ENCODE measurements at places on chromosomes 3 and 15. TPM values are rescaled to one million over a fixed set of nuclear protein-coding genes. Genes with fewer than 3 reads are reported as not detected.

MRAS gene
- total RNA-seq: 68.1 TPM

PARP15 gene
- 2.3 TPM for total RNA-seq

RBP2 gene
- total RNA-seq: not detected

SPATA12 gene
- total RNA-seq: not detected

CLDN16 gene
- not detected for total RNA-seq

ERICH6 gene
- total RNA-seq: not detected

DNA sequence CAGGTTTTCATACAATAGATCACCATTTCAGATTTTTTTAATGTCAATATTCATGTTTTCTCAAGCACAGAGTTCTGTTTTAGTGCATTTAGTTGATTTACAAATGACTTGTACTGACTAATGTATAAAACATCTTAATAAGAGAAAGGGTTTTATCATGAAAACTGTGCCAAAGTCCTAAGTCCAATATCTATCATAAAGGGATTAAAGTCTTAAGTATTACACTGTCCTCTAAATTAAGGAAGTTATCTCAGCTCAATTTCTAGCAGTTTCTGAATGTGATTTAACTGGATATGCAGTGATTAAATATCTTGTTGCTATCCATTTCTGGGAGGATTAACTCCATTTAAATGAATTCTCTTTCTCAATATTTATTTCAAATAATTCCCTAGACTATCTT is 381.1 kb upstream of the CNTN4 start:
- no peak overlapping the region for H3K27ac ChIP-seq
- no peaks in the 10 kb centered on the region for H3K36me3 ChIP-seq
- H3K27me3 ChIP-seq: no peaks in the 10 kb centered on the region
- DNase-seq: no peak
- no peak overlapping the region for H3K4me3 ChIP-seq

GRCh38 chr15:68224108-68224507 is 5.4 kb downstream of the CLN6 start:
- H3K36me3 ChIP-seq: no peaks in the 10 kb centered on the region
- no peaks in the 10 kb centered on the region for H3K27me3 ChIP-seq
- no peak overlapping the region for H3K27ac ChIP-seq
- no peaks in the 10 kb centered on the region for H3K4me1 ChIP-seq
- H3K4me3 ChIP-seq: no peak overlapping the region
- no peak for DNase-seq

GRCh38 chr3:63642488-63642887 is 10.0 kb upstream of the SNTN start:
- H3K36me3 ChIP-seq: no peaks in the 10 kb centered on the region
- DNase-seq: no peak
- H3K4me1 ChIP-seq: no peaks in the 10 kb centered on the region
- no peak overlapping the region for H3K4me3 ChIP-seq
- no peaks in the 10 kb centered on the region for H3K27me3 ChIP-seq

DNA sequence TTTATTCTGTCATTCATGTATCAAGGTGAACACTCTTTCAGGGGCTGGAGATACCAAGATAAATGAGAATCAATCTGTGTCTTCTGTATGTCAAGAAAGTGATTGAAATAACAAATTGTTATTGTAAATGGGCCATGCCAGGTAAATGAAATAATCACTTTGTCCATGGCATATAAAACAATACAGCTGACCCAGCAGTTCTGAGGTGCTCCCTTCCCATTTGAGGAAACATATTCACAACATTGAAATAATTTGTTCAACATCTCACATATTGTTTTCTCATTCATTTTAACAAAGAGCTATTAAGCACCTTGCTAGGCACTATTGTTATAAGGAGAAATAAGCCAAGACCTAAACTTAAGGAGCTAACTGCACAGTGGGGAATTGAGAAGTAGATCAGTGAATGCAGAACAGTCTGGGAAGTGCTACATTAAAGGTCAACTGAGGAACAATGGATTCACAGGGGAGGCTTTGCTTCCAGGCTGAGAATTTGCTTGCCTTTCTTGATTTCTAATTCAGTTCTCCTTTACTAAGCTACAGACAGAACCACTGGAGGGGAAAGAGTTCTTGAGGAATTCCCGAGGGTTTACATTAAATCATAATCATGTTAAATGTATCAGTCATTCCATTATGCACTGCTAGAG is 806.3 kb upstream of the ARPP21 start:
- no peaks in the 10 kb centered on the region for H3K4me1 ChIP-seq
- no peaks in the 10 kb centered on the region for H3K27me3 ChIP-seq
- no peak overlapping the region for H3K27ac ChIP-seq
- H3K4me3 ChIP-seq: no peak overlapping the region
- DNase-seq: no peak

DNA sequence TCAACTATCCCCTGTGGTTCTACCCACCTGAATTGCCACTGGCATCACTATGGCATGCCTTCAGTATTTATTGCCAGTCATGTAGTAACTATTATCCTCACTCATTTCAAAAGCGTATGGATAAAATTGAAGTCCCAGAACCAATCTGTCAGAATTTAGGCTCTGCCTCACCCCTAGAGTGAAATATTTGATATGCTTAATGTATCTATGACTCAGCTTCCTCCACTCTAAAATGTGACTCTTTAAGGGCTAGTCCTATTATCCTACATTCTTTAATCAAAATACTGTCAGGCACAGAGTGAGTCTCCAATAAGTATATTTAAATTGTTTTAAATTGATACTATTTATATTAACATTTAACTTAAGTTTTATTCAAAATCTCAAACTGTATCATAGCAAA is 27.6 kb downstream of the ARPP21 start:
- H3K4me1 ChIP-seq: no peaks in the 10 kb centered on the region
- no peak overlapping the region for H3K4me3 ChIP-seq
- no peak overlapping the region for H3K27ac ChIP-seq
- no peaks in the 10 kb centered on the region for H3K27me3 ChIP-seq

GRCh38 chr3:188507244-188507720 is 353.3 kb downstream of the LPP start:
- no peaks in the 10 kb centered on the region for H3K27me3 ChIP-seq
- H3K27ac ChIP-seq: no peak overlapping the region

- no peaks in the 10 kb centered on the region for H3K4me1 ChIP-seq
- no peaks in the 10 kb centered on the region for H3K27me3 ChIP-seq
- no peak for DNase-seq
Measured at GRCh38 chr15:33021806-33022389, 172.6 kb downstream of the FMN1 start.

- H3K36me3 ChIP-seq: peaks cover 5% of the 10 kb centered on the region
- no peak overlapping the region for H3K4me3 ChIP-seq
- H3K27me3 ChIP-seq: no peaks in the 10 kb centered on the region
- no peak overlapping the region for H3K27ac ChIP-seq
- H3K4me1 ChIP-seq: no peaks in the 10 kb centered on the region
Measured at GRCh38 chr15:40990789-40991188, 37.5 kb downstream of the CHAC1 start.

DNA sequence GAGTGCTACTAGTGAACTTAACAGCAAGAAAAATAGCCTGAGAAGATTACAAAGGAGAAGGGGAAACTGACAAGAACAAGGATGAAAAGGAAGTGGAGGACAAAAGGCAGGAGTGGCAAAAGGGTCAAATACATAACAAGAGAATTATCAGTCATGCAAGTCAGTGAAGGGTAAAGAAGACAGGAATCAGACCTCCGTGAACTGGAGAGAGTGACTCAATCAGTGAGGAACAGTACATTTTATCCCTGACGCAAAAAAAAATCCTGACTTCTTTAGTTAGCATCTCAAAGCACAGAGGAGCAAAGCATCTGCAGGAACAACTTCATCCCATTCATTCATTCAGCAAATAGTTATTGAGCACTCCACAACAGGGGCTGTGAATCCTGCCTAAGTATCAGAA is 97.8 kb downstream of the SST start:
- H3K4me3 ChIP-seq: no peak overlapping the region
- no peak for DNase-seq
- peaks cover 6% of the 10 kb centered on the region for H3K4me1 ChIP-seq
- no peaks in the 10 kb centered on the region for H3K36me3 ChIP-seq
- H3K27ac ChIP-seq: no peak overlapping the region

DNA sequence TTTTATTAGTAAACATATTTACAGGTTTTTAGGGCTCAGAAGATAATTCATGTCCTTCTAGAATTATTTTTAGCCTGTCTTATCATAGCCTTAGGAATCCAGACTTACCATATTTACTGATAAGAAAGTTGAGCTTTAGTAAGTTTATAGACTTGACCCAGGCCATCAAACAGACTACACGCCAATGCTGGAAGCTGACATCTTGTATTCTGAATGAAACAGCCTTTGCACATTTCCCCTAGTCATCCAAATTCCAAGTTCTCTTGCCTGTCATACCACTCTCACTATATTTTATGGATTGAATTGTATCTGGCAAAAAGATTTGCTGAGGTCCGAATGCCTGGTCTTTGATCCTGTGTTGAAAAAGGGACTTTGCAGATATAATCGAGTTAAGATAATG is 58.6 kb downstream of the DRD3 start:
- no peak overlapping the region for H3K27ac ChIP-seq
- no peaks in the 10 kb centered on the region for H3K4me1 ChIP-seq
- no peak overlapping the region for H3K4me3 ChIP-seq
- DNase-seq: no peak
- no peaks in the 10 kb centered on the region for H3K27me3 ChIP-seq
- no peaks in the 10 kb centered on the region for H3K36me3 ChIP-seq

- DNase-seq: no peak
- no peaks in the 10 kb centered on the region for H3K4me1 ChIP-seq
- H3K27me3 ChIP-seq: no peaks in the 10 kb centered on the region
- H3K27ac ChIP-seq: no peak overlapping the region
- H3K36me3 ChIP-seq: no peaks in the 10 kb centered on the region
Measured at GRCh38 chr3:111577798-111578685, 17.1 kb downstream of the ZBED2 start.

DNA sequence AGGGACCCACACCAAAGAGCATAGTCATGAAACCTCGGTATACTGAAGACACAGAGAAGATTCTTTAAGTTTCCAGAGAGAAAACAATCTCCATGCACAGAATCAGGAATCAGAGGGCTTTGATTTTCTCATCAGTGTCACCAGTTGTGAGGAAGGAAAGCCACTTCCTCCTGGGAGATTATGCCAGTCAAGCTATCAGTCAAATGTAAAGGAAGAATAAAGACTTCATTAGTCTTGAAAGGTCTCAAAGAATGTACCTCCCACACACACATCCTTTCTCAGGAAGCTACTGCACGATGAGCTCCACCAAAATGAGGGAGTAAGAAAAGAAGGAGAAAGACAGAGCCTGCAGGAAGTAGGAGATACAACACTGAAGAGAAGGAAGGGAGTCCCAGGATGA is 486.3 kb downstream of the SHQ1 start:
- no peak overlapping the region for H3K27ac ChIP-seq
- H3K4me1 ChIP-seq: no peaks in the 10 kb centered on the region
- no peak for DNase-seq
- no peaks in the 10 kb centered on the region for H3K27me3 ChIP-seq
- no peak overlapping the region for H3K4me3 ChIP-seq
